Vagina (tissue), 2 donors: ENCODE measurements at places on chromosomes 7 and 10. TPM values are rescaled to one million over a fixed set of nuclear protein-coding genes. Genes with fewer than 3 reads are reported as not detected.

- H3K27ac ChIP-seq = no peak overlapping the region
- no peak for DNase-seq
- H3K36me3 ChIP-seq = no peaks in the 10 kb centered on the region
- no peaks in the 10 kb centered on the region for H3K4me1 ChIP-seq
- no peaks in the 10 kb centered on the region for H3K27me3 ChIP-seq
These were observed 62.9 kb downstream of the FBXL13 start for GRCh38 chr7:103011650-103012049.

- H3K4me1 ChIP-seq = peaks cover 4% of the 10 kb centered on the region
- DNase-seq = no peak
- no peak overlapping the region for H3K27ac ChIP-seq
- H3K27me3 ChIP-seq = no peaks in the 10 kb centered on the region
- H3K4me3 ChIP-seq = no peak overlapping the region
These were observed 14.4 kb upstream of the RBM20 start for GRCh38 chr10:110629680-110630191.

GRCh38 chr10:12484941-12485805 is 135.8 kb downstream of the CAMK1D start:
- H3K4me3 ChIP-seq = no peak overlapping the region
- H3K36me3 ChIP-seq = no peaks in the 10 kb centered on the region
- no peaks in the 10 kb centered on the region for H3K27me3 ChIP-seq
- H3K27ac ChIP-seq = no peak overlapping the region
- no peaks in the 10 kb centered on the region for H3K4me1 ChIP-seq
- no peak for DNase-seq

C7orf25 gene
- total RNA-seq = 5.4 TPM

GRCh38 chr10:103541616-103542015 is 48.1 kb downstream of the NEURL1 start:
- H3K27ac ChIP-seq = no peak overlapping the region
- no peak for DNase-seq
- H3K4me3 ChIP-seq = no peak overlapping the region

DNA sequence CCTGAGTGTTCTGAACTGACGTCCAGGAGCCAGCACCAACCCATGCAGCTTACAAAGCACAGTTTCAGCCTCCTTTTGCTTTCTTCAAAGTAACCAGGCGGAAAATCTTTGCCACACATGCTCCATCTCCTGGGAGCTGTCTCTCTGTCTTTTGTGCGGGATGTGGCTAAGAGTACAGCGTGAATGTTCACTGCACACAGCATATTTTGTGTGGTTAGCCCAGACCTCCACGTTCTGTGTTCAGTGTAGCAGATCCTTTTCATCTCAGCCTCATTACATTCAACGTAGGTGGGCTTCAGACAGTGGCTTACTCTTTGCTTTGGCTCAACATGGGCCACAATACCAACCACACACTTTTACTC is 200.8 kb downstream of the TNS3 start:
- no peaks in the 10 kb centered on the region for H3K36me3 ChIP-seq
- no peak overlapping the region for H3K27ac ChIP-seq
- H3K4me3 ChIP-seq = no peak overlapping the region
- no peaks in the 10 kb centered on the region for H3K27me3 ChIP-seq
- DNase-seq = no peak

DNA sequence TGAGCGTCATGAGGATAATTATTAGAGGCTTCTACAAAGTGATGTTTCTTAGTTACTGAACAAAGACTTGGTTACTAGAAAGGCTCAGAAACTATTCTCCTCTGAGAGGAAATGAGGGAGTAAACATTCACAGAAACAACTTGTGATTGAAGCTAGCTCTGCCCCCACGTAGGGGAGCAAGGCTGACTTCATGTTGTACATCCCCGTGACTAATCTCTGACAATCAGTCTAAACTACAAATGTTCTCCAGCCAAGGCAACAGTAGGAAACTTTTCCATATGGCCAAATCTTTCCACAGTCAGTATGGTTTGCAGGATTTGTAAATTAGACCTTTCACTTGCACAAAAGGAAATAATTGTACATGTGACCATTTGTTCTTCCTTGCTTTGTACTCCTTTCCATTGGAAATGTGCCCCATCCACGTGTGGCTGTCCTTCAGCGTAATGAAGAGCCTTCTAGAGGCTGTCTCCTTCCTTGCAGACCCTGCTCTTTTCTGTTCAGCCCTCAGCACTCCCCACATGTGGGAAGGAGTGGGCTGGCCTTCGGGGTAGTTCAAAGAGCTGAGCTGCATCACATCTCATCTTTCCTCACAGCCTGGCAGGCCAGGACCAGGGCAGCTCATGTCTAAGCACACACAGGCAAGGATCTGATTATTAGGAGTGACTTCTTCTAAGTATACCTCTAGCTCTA is 93.5 kb downstream of the PCGF5 start:
- peak overlapping the region; percentile 56 for H3K27ac ChIP-seq
- no peaks in the 10 kb centered on the region for H3K27me3 ChIP-seq
- H3K36me3 ChIP-seq = no peaks in the 10 kb centered on the region
- no peak for DNase-seq

DNA sequence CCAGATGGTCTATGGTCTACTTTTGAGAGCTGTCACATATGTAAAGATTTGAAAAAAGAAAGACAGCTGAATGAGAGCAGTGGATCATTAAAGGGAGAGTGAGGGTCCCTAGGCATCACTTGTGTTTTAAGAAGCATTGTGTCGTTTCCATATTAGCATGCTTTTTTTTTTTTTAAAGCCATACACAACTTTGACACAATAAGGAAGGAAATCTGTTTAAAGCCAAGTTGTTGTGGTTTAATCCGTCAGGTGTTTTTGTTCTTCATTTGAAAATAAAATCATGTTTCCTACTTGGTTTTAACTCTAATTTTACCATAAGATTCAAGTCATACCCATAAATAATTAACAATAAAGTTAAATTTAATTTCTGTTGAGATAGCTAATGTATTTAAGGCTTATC is 53.5 kb downstream of the MDFIC start:
- no peaks in the 10 kb centered on the region for H3K36me3 ChIP-seq
- no peak overlapping the region for H3K4me3 ChIP-seq
- no peaks in the 10 kb centered on the region for H3K27me3 ChIP-seq
- no peak for DNase-seq

FZD8 gene
- total RNA-seq = 7.6 TPM

GRCh38 chr7:110607050-110607857 is 483.7 kb upstream of the LRRN3 start:
- no peak overlapping the region for H3K27ac ChIP-seq
- no peaks in the 10 kb centered on the region for H3K36me3 ChIP-seq
- H3K4me1 ChIP-seq = no peaks in the 10 kb centered on the region
- no peak for DNase-seq
- H3K27me3 ChIP-seq = no peaks in the 10 kb centered on the region

SLC16A12 gene
- total RNA-seq = 3.7 TPM

DNA sequence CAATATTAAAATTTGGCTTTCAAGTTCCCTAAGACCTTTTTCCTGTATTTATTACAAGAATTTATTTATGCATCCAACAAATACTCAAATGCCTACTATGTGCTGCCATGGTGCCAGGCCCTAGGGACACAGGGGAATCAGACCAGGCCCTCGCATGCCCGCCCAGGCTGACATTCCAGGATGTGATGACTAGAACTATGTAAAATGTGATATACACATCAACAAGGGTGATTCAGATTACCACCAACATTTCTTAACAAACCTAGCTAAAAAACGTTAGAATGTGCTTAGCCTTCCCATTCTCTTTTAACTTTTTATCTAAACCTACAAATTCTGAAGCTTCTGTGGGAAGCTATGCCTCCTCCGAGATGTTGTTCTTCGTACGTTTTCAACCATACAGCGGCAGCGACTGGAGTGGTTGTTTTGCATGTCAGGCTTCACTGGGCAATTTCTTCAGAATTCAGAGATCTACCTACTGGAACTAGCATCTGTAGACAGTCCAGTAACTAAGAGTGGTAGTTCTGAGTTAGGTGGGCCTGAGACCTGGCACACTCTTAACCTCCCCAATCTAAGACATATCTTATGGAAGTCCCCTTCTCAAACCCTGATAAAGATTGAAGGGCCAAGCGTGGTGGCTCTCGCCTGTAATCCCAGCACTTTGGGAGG is 22.1 kb downstream of the GNA12 start:
- DNase-seq = no peak
- H3K27ac ChIP-seq = peak overlapping the region; percentile 68
- peaks cover 75% of the 10 kb centered on the region for H3K4me1 ChIP-seq
- H3K36me3 ChIP-seq = no peaks in the 10 kb centered on the region
- no peaks in the 10 kb centered on the region for H3K27me3 ChIP-seq

RHOBTB1 gene
- total RNA-seq = 11.0 TPM

GRCh38 chr10:61183967-61184366 is 240.0 kb upstream of the RHOBTB1 start:
- H3K4me1 ChIP-seq = no peaks in the 10 kb centered on the region
- H3K27me3 ChIP-seq = no peaks in the 10 kb centered on the region
- no peak overlapping the region for H3K27ac ChIP-seq
- no peak for DNase-seq

DNA sequence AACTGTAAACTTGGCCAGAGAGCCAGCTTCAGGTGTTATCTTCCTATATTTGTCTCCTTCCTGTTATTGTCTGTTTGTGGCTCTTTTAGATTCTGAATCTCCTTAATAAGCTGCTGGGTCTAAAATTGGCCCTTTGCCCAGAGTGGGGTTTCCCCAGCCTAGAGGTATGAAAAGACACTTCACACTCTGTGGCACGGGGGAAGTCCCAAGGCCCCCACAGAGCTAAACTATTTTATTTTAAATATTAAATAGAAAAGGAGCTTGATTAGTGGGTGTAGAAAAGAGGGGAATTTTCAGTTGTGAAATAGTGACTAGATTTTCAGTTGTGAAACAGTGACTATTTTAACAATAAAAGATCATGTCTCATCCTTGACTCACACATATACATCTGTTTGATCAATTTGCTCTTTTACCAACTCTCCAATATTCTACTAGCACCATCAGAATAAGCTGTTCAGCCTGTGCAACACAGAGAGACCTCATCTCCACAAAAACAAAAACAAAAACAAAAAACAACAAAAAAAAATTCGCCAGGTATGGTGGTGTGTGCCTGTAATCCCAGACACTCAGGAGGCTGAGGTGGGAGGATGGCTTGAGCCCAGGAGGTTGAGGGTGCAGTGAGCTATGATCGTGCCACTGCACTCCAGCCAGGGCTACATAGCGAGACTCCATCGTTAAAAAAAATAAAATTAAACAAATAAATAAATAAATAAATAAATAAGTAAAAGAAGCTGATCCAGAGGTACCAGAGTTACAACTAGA is 24.9 kb upstream of the ADO start:
- H3K27me3 ChIP-seq = no peaks in the 10 kb centered on the region
- H3K27ac ChIP-seq = no peak overlapping the region
- H3K4me1 ChIP-seq = no peaks in the 10 kb centered on the region
- H3K36me3 ChIP-seq = no peaks in the 10 kb centered on the region
- DNase-seq = no peak
- H3K4me3 ChIP-seq = no peak overlapping the region

DNA sequence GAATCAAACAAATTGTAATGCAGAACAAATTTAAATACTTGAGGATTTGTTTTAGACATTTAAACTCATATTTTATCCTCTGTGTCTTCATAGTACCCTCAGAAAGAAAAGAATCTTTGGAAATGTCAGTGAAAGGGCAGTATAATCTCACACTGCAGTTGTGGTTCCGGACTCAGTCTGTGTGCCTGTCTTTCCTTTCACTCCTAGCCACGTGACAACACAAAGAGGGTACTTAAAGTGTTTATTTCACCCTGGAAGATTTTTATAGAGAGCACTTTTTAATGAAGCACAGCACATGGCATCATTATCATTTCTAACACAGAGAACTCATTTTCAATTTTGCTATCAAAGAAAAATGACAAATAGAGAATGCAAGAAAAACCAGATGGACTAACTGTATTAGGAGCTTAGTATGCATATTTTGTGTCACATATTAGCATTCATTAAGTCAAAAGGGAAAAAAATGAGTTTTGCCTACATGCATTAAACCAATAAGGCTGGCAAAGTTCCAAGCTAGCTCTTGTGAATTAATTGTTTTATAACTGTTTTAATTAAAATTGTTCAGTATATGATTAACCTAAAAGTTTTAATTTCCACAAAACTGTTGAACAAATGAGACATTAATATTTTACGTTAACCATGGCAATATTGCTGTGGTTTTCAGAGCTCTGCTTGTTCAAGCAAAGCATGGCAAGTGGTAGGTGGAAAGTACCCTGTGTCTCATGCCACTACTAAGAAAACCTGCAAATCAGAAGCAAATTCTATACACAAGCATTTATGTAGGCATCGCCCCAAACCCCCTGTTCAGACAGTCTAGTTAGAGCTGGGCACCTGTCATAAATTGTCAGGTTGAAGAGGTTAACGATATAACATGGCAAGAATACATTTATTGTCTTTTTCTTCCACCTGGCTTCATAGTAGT is 65.9 kb downstream of the AUTS2 start:
- H3K4me3 ChIP-seq = no peak overlapping the region
- H3K4me1 ChIP-seq = peaks cover 6% of the 10 kb centered on the region
- H3K27ac ChIP-seq = no peak overlapping the region
- DNase-seq = no peak
- H3K27me3 ChIP-seq = no peaks in the 10 kb centered on the region

- no peak overlapping the region for H3K4me3 ChIP-seq
- H3K4me1 ChIP-seq = peaks cover 8% of the 10 kb centered on the region
- H3K36me3 ChIP-seq = no peaks in the 10 kb centered on the region
- H3K27me3 ChIP-seq = no peaks in the 10 kb centered on the region
- DNase-seq = no peak
These were observed 4.4 kb upstream of the MALSU1 start for GRCh38 chr7:23294549-23295400.

SLC18A3 gene
- total RNA-seq = 0.49 TPM

CCNY gene
- 28.5 TPM for total RNA-seq

DNA sequence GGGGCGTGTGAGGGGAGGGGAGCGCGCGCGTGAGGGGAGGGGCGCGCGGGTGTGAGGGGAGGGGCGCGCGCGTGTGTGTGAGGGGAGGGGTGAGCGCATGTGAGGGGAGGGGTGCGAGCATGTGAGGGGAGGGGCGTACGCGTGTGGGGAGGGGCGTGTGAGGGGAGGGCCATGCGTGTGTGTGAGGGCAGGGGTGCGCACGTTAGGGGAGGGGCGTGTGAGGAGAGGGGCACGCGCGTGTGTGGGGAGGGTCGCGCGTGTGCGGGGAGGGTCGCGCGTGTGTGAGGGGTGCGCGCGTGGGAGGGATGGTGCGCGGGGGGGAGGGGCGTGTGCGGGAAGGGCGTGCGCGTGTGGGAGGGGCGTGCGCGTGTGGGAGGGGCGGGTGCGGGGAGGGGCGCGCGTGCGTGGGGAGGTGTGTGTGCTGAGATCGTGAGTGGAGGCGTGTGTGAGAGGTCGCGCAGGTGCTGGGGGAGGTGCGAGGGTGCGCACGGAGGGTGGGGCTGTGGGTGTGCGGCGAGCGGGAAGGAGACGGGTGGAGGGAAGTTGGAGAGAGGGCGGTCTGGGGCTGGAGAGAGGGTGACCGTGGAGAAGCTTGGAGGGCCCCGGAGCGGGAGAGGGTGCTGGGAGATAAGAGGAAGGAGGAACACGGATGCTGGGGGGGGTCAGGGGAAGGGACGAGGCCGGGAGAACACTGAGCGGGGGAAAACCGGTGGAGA is 19.7 kb downstream of the MXI1 start:
- H3K36me3 ChIP-seq = peaks cover 4% of the 10 kb centered on the region
- H3K27me3 ChIP-seq = no peaks in the 10 kb centered on the region
- H3K27ac ChIP-seq = peak overlapping the region; percentile 96
- H3K4me3 ChIP-seq = peak overlapping the region; percentile 93
- no peak for DNase-seq
- H3K4me1 ChIP-seq = peaks cover 21% of the 10 kb centered on the region

- no peaks in the 10 kb centered on the region for H3K36me3 ChIP-seq
- no peak overlapping the region for H3K27ac ChIP-seq
- no peaks in the 10 kb centered on the region for H3K4me1 ChIP-seq
- DNase-seq = peak; percentile 69
- H3K4me3 ChIP-seq = no peak overlapping the region
These were observed 86.8 kb upstream of the CHST15 start for GRCh38 chr10:124180044-124180745.
